ENCODE measurements at places on chromosomes 6 and 20.

GRCh38 chr6:144190593-144190992 lies 40.3 kb downstream of the STX11 start:
- DNase-seq: no peak

DNA sequence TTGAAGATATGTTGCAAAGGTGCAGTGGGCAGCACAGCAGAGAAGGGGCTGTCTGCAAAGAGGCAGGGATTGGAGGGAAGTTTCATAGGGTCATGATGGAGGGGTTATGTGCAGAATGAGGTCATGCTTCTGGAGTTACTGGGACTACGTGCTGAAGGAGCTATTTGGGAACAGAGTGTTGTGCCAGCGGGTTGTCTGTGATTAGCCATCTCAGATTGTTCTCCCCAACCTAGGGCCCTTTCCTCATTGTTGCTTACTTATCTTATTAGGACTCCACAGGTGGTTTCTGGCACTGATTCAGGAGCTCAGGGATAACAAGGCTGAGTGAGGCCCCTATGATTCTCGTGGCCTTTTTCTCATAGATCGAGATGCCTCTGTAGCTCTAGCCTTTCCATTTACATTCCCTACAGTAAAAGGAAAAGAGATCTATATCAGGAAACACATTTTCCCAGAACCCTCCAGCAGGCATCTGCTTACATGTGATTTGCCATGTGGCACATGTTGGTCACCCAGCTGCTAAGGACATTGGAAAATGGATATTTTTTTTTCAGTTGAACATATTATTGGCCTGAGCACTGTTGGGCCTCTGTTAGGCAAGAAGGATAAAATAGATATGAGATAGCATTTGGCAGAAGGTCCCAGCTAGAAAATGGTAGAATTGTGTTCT lies 429.6 kb upstream of the PLCB4 start:
- DNase-seq: no peak

DNA sequence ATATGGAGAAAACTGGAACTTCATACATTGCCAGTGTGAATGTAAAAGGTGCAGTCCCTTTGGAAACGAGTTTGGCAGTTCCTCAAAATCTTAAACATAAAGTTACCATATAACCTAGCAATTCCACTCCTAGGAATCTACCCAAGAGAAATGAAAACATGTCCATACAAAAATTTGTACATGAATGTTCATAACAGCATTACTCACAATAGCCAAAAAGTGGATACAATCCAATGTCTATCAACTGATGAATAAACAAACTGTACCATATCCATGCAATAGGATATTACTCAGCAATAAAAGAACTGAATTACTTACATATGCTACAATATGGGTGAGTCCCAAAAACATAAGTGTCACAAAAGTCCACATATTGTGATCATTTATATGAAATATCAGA lies 48.7 kb upstream of the ERVFRD-1 start:
- no peak for DNase-seq

GRCh38 chr20:49381558-49382493 lies 100.6 kb downstream of the KCNB1 start:
- DNase-seq: no peak

GRCh38 chr6:134372603-134373281 lies 54.8 kb upstream of the SGK1 start:
- no peak for DNase-seq

GRCh38 chr6:111791415-111791814 lies 81.8 kb downstream of the FYN start:
- no peak for DNase-seq

DNA sequence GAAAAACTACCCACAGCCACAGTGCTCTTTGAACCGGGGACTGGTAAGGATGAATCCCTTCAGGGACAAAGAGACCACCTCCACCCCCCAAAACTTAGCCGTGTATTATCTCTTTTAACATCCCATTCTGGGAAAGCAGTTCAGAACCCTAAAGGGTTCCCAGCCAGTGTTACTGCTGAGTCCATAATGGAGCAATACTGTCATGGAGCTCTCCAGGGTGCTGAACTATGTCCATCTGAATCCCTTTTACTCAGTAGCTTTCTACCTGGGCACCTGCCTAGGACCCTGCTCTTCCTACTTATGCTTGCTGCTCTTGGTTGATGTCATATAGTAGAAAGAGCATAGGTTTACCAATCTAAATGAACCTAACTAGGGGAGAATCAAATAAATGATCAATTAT lies 22.3 kb upstream of the SAYSD1 start:
- DNase-seq: no peak

GRCh38 chr20:53617791-53618489 lies 24.3 kb upstream of the ZNF217 start:
- no peak for DNase-seq

DNA sequence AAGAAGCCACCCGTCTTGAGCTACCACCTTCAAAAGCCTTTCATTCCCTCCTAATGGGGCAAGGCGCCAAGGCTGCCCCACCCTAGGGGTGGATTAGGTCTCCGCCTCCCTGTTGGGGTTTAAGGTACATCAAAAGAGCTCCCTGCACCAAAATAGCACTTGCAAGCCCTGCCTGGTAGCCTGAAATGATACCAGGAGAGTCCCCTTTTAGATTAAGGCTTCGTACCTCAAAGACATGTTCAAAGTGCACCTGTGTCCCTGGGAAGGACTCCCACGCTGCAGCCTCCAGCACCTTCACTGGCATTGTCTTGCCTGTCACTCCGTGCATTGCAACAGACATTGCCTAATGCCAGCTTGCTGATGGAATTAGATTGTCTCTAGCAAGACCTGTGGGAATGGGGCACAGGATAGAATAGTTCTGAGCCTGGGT lies 15.7 kb upstream of the CDKN1A start:
- no peak for DNase-seq

GRCh38 chr6:156511570-156511969 lies 265.6 kb upstream of the ARID1B start:
- no peak for DNase-seq

DNA sequence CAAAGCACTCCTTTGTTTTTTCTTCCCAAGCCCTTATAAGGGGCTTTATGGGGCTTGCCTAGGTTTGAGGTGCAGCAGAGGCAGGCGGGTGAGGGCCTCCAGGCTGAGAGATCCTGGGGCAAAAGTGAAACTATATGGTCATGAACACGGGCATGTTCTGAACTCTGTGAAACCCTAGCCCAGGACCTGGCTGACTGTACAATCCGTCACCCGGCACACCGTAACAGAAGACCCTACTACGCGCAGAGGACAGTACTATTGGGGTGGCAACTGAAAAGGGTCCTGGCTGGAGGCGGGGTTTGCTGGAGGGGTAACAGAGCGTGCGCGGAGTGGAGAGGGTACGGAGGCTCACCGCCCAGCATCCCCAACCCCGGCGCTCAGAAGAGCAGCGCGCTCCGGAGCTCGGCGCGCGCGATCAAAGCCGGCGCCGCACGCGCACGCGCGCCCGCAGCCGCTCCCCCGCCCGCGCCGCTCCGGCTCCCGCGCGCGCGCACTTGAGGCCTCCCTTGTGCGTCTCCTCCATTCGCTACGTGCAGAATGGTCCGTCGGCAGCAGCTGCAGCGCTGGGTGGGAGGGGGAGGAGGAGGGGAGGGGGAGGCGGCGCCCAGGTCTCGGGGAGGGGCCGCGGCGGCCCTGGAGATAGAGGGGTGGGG lies 54.2 kb downstream of the MRPL14 start:
- peak; percentile 81 for DNase-seq
